ENCODE measurements at places on chromosomes 5 and 9.

- no peak for DNase-seq
Measured at GRCh38 chr9:108691614-108692013, 164.2 kb downstream of the ACTL7B start.

GRCh38 chr9:98709968-98710965 lies 1.5 kb upstream of the GABBR2 start:
- DNase-seq = peak; percentile 74

- DNase-seq = no peak
Measured at GRCh38 chr9:122355336-122355875, 15.4 kb upstream of the PTGS1 start.

GRCh38 chr9:14315875-14316601 lies 2.1 kb upstream of the NFIB start:
- DNase-seq = peak; percentile 49

DNA sequence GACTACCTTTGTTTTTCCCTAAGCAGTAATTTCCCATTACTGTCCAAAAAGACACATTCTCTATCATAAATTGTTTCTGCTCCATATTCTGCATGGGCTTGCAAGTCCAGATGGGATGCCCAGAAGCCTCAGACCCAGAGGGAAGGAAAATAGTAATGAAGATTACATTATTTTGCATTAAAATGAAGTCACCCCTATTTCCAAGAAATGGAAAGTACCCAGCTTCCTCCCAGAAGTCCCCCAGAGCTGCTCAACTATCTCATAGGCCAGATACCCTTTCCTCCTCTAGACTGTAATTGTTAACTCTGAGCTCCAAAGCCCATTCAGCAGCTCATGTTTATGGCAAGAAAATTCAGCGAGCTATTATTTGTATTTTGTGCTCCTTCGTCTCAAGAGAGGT lies 159.5 kb downstream of the GLIS3 start:
- DNase-seq = no peak

DNA sequence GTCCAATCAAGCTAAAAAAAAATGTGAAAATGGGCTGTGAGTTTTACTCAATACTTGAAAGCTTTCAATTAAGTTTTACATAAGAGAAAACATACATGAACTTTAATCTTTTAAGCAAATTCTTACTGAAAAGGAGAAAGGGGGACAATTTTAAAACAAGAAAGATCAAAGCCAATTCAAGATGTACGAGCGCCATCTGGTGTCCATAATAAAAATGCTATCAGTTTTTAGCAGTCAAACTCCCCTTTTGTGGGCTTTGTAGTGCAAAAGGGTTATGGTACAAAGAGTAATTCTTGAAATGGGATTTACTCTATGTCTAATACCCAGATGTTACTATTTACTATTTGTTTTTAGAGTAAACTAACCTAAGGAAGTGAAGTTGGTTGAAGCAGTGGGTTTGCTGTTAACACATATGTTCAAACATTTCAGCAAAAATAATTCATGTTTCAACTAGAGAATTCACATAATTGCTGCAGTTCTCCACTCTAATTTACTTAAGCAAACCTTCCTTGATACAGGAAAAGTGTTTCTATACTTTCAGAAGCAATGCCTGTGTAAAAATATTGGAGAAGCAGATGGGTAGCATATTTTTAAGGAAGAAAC lies 228.2 kb upstream of the TYRP1 start:
- peak; percentile 59 for DNase-seq

DNA sequence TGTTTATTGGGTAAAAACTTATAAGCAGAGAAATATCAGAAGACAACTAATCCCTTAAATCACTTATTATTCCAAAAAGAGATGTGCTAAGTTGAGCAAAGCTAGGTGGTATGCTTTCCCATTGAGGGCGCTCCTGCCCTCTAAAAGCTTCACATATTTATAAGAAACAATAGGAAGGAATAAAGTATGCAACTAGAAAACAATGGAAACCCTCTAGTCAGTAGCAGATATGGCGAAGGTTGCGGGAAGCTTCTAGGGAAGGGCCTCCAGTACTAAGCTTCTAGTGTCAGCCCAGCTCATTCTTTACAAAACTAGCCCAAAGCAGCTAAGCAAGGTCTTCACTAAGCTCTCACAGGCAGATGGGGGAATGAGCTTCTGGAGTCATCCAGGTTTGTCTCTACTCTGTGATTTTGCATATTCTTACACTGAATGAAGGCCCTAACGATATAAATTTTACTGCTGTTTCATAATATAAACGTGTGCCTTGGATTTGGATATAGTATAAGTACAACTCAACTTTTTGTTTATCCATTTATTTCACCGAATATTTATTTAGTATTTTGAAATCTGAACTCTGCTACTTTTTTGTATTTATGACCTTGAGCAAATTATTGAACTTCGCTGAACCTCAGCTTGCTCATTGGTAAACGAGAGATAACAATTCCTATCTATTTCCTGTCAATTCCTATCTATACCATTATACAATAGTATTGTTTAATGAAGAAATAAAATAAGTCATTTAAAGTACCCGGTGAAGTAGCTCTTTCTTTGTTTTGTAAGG lies 571.4 kb downstream of the ELAVL2 start:
- DNase-seq = peak; percentile 53
